Hematopoietic multipotent progenitor cell treated with erythropoietin and hydrocortisone succinate and interleukin-3 and kit ligand, for 17 days (in vitro differentiated cells): ENCODE measurements at places on chromosomes 3 and 15.
A peak's percentile ranks its signal among the peaks of the same experiment; 100 is the strongest.

GRCh38 chr3:2847062-2847841 lies 262.9 kb downstream of the IL5RA start:
- DNase-seq, result no peak

- DNase-seq, result no peak
Observed at GRCh38 chr3:175518459-175518858, 659.3 kb downstream of the NAALADL2 start.

- DNase-seq, result no peak
Observed at GRCh38 chr3:71582036-71582611, 1.4 kb downstream of the FOXP1 start.

DNA sequence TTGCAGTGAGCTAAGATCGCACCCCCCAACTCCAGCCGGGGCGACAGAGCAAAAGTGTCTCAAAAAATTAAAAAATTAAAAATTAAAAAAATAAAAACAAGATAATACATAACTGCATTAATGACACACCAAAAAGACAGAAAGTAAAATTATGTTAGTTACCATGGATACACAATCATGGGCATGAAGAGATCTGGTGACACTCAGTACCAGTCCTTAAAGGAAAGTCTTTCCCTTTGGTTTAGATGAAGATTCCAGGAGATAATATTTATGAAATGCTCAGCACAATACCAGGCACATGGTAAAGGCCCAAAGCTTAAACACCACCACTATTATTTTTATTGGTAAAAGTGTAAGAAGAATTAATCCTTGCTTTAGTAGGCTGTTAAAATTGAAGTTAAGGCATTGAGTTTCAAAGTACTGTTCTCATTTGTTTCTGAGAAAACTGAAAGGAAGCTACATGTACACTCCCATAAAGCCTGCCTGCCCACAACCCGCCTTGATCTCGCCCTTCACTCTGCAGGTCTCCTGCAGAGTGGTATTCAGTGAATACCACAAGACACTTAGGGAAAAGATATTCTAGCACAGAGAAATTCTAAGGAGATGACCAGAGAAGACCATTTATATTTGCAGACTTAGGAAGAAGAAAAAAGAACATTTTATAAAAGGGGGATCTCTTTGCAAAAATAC lies 52.3 kb downstream of the SUCLG2 start:
- DNase-seq, result no peak

DNA sequence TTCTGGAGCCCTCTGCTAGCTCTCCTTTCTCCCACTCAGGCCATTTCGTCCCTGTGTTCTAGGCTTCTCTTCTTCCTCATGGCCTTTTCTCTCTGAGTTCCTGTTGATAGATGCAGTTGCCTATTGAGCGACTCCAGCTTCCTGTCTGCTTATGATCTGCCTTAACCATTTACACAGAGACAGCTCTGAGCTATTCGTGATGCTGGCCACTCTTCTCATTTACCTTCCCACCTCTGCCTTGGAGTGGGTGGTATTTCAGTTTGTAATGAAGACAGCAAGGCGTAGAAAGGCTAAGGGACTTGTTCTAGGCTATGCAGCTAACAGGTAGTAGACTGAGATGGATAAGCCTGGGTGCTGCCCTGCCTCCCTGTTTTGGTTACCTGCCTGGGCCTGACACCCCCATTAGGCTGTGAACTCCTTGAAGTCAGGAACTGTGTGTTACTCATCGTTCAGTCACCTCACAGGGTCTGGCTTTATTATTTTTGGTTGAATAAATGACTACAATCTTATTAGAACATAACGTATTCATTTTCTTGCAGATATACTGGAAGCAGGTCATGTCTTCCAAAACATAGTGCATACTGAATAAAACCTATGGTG lies 12.6 kb upstream of the ZBTB47 start:
- DNase-seq, result no peak

DNA sequence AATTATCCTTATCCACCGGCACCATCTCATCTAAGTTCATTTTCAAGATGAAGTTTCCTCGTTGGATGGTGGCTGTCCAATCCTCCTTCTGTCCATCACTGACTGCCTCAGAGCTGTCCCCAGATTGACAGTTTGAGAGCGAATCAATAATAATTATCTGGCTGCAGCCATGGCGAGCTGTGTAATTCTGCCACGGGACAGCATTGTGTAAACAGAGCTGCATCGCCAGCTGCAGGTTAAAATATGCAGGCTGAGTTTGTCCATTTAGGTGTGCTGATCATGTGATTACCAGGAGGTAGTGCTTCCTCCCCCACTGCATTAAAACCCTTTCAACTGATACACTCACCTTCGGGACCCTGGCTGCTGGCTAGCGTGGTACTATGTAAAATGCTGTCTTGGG lies 461.9 kb upstream of the ONECUT1 start:
- DNase-seq, result no peak

GRCh38 chr15:29859973-29860715 lies 37.9 kb upstream of the TJP1 start:
- no peak for DNase-seq

DNA sequence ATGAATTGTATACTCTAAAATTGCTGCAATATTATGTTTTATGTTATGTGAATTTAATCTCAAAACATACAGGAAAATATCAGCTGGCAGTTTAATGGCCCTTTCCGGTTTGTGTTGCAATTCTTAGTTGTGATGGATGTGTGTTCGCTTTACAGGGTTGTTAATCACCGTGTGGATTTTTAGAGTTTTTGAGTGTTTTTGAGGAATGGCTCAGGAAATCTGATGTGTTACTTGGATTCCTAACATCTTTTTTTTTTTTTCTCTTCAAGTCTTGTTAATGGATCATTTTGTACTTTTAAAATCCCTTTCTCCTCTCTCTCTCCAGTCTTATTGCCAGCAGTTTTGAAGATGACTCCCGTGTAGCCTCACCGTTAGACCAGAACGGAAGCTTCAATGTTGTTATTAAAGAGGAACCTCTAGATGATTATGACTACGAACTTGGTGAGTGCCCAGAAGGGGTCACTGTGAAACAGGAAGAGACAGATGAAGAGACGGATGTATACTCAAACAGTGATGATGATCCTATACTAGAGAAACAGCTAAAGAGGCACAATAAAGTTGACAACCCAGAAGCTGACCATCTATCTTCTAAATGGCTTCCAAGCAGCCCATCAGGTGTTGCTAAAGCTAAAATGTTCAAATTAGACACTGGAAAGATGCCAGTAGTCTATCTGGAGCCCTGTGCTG lies 35.7 kb downstream of the MGA start:
- DNase-seq, result peak; percentile 52

DNA sequence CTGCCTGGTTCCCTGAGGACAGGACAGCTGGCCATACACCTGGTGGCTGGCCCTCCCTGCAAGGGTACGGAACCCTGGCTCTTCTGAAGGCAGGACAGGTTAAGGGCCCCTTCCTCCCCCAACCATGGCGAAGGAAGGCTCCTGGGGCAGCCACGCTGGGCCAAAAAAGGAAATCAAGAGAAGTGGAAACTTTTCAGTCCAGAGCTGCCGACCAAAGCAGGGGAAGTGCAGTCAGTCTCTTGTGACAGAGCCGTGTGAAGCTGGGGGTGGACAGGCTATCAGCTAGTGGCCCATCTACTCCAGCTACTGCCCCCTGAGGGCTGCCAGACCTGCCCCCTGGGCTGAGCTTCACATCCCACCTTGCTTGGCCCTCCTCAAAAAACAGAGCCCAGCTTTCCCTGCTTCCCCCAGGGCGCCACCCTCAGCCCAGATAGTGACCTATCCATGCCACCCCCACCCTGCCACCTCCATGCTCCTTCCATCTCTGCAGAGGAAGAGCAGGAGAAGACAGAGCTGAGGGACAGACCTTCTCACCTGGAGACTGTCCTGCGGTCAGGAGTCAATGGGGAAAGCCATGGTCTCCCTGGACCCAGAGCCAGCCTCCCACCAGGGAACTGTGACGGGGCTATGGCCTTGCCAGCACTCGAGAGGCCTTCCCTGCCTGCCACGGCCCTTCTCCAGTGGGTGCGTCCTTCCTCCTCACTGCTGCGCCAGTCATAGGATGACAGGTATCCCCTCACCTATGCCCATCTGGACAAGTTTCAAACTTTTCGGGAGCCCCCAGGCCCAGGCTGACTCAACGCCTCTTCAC lies 4.6 kb downstream of the SEMA7A start:
- no peak for DNase-seq

DNA sequence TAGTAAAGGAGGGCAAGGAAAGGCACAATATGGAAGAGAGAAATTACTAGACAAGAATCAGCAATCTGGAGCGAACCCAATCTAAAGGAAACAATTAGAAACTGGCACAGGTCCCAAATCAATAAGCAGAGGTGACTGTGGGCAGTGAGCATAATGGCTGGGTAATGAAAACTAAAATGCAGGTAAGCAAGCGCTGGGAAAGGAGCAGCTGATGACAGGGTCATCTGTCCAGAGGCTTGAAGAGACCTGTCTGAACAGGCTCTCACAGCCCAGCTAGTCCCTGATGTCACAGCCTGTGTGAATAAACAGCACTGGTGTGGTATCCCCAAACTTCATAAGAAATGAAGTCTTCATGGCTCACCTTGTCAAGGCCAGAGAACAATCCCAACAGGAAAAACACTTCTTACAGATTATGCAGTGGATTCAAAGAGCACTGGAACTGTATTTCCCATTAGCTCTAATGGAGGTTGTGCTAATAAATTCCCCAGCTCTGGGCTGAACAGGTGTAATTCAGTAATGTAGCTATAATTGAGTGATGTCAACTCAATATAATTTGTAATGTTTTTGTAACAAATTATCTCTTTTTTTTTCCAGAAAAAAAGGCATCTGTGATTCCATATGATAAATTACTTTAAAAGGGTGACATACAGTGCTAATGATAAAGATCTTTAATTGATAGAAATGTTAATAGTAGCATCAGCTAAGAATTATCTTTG lies 197.3 kb downstream of the FHIT start:
- no peak for DNase-seq

GRCh38 chr3:58355179-58355578 lies 22.5 kb downstream of the PXK start:
- no peak for DNase-seq

DNA sequence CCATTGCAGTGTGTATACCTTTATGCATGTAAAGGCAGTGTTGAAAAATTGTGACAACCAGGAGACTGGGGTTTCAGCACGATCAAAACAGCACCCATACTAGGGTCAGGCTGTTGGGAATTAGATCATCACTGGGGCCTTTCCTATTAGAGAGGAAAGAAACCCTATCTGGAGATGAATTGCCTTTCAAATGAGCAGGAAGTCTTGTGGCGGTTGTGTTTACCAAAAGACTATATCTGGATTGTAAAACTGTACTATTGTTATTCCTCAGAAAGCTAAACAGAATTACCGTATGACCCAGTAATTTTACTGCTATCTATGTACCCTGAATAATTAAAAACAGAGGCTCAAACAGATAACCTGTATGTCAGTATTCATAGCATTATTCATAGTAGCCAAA lies 10.1 kb downstream of the UBE2E1 start:
- DNase-seq, result no peak

DNA sequence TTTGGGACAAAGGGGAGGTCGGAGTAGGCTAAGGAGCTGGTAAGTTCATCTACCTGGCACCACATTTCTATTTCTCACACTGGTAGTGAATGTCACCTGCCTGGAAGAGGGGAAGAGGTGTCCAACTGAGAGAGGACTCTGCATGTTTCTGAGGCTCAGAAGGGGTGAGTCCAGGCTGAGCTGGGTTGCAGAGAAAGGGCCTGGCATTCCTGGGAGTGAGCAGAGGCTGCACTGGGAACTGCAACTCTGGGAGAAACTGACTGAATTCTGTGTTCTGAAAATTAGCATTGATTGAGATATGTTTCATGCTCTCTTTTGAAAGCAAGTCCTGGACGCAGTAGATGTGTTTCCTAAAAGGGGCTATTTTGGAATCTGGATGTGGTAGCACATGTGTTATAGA lies 32.3 kb upstream of the ARNT2 start:
- DNase-seq, result no peak

- DNase-seq, result no peak
Observed at GRCh38 chr15:57218826-57219576, 157.3 kb upstream of the CGNL1 start.

DNA sequence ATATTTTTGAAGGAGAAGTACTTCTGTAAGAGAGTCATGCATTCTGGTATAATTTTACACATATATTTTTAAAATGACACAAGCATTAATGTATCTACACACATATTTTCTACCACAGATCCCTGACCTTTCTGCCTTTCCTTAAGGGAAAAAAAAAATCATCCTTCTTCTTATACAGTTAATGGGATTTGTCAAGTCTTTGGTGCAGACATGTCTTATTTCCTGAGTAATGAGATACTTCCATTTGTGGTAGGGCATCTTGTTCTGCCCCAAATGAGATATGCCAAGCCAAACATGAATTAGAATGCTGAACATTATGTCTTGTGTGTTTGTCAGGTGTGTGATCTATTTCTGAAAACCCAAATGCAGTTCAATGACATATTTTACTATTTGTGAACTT lies 329.9 kb downstream of the RBMS3 start:
- DNase-seq, result no peak

- no peak for DNase-seq
Observed at GRCh38 chr3:149512073-149512782, 37.7 kb downstream of the TM4SF4 start.

DNA sequence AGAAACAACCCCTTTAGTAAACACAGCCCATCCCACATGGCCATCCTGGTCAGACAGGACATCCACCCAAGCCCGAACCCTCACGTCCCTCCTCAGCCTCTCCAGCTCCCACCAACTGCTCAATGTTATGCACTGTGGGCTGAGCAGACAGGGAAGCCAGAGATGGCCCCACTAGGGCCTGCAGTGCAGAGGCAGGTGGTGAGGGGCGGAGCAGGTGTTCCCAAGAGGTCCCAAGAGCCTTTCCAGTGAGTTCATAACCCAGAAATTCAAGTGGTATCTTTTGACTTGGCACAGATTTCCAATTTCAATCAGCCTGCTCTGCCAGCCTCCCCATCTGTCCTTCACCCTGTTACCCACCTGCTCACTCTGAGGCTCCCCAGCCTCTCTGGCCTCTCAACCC lies 130.3 kb downstream of the LIPC start:
- DNase-seq, result no peak

DNA sequence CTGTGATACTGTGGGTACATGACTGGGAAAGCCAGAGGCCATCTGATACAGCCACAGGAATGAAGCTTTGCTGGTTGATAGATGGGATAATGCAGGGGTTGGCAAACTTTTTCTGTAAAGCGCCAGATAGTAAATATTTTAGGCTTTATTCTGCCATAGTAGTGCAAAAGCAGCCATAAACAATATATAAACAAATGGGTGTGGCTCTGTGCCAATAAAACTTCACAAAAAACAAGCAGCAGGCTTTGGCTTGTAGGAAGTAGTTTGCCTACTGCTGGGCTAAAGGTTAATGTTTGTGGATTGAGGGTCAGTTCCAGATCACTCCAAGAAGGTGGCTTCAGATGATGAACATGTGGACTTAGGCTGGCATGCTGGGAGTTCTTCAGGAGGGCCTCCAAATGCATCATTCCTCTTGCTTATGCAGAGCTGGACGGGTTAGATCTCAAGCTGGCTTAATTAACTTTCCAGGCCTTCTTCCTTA lies 305.7 kb downstream of the RPLP1 start:
- no peak for DNase-seq

- peak; percentile 69 for DNase-seq
Observed at GRCh38 chr3:152271501-152272236, 2.9 kb downstream of the MBNL1 start.

DNA sequence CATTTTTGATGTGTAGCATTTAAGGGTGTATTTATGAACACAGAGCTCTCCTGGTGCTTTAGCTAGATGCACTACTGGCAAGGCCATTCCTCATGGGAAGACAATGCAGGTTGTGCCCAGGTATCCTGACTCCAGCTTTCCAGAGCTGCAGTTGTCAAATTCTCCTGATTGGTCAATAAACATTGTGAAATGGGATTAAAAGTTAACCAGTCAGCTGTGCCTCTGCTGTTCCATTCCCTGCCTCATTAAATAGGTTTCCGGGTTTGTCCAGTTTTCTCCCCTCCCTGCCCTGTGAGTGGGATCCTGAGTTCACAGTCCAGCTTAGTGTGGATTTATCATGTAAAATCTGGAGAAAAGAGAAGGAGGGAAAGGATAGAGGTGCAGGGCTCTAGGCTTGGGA lies 207.3 kb downstream of the SQOR start:
- no peak for DNase-seq
